Fibroblast of villous mesenchyme (primary cell): ENCODE measurements at places on chromosomes 5 and 9. TPM values are rescaled to one million over a fixed set of nuclear protein-coding genes. Genes with fewer than 3 reads are reported as not detected.

Gene C5orf34
- 3.9 and 7.8 TPM in 2 replicates for total RNA-seq

Gene GLE1
- total RNA-seq = 21.3 and 35.0 TPM in 2 replicates

Gene CA9
- total RNA-seq = under 0.01 TPM in 1 of 2 replicates, not detected in the other

Gene EGFLAM
- 3.0 and 5.5 TPM in 2 replicates for total RNA-seq

Gene GARIN3
- total RNA-seq = not detected in 2 replicates

Gene DDX46
- total RNA-seq = 26.1 and 29.8 TPM in 2 replicates

Gene CMYA5
- 1.3 and 1.7 TPM in 2 replicates for total RNA-seq

Gene BSPRY
- total RNA-seq = not detected in 2 replicates

Gene AJM1
- total RNA-seq = 0.86 and 1.3 TPM in 2 replicates

Gene SLC44A1
- 22.5 and 37.1 TPM in 2 replicates for total RNA-seq

Gene SLIT3
- total RNA-seq = under 0.01 and 0.64 TPM in 2 replicates

Gene SPATA31E1
- not detected in 2 replicates for total RNA-seq

Gene C9orf50
- total RNA-seq = 0.32 TPM in 1 of 2 replicates, not detected in the other

Gene ACSL6
- 0.43 TPM in 1 of 2 replicates, not detected in the other for total RNA-seq

Gene ADRA1B
- under 0.01 and 0.43 TPM in 2 replicates for total RNA-seq

Gene PCDHGC4
- total RNA-seq = 2.6 and 2.9 TPM in 2 replicates

Gene TRPM3
- total RNA-seq = under 0.01 TPM in 2 replicates

Gene NR4A3
- total RNA-seq = under 0.01 TPM in 2 replicates
